HuH-7.5 (cell line): ENCODE measurements at places on chromosomes 16 and 17.

DNA sequence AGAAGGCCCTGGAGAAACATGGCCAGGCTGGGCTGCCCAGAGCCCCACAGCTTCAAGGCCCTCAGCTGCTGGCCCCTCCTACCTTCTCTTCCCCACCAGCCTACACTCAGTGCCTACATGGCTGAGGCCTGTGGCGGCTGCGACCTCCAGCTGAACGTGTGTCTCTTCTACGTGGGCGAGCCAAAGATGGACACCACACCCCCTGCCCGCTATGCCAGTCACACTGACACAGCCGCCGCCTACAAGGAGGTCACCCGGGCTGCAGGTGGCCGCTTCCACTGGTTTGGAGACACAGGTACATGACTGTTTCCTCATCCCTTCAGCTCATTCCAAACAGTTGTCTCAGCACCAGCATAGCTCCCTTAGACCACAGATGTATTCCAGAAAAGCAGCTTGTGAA lies 29.5 kb upstream of the SDR42E2 start:
- no peak for DNase-seq

DNA sequence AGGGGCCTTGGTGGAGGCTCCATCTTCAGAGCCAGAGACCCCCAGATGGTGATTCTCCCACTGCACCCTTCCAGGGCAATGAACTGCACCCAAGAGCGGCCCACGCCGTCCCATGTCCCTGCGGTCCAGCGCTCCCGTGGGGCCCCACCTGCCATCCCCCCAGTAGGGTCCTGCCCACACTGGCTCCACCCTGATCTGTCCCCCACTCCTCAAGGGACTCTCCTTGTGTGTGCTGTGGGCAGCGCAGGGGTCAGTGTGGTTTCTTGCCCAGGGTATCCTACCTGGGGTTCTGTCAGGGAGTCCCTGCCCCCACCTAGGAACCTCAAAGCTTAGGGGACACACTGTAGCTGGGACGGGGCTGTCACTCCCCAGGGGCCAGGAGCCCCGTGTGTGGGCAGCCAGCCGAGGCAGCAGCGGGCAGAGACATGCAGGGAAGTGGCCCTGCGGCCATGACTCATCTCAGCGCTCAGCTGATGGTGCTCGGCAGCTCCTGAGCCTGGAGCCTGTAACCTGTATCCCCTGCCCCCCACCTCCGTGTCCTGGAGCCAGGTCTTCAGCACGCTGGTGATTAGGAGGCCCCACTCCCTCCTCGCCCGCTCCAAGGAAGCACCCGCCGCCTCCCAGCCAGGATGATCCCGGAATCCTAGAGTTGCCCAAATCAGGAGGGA lies 35.7 kb upstream of the SSTR5 start:
- no peak for DNase-seq

DNA sequence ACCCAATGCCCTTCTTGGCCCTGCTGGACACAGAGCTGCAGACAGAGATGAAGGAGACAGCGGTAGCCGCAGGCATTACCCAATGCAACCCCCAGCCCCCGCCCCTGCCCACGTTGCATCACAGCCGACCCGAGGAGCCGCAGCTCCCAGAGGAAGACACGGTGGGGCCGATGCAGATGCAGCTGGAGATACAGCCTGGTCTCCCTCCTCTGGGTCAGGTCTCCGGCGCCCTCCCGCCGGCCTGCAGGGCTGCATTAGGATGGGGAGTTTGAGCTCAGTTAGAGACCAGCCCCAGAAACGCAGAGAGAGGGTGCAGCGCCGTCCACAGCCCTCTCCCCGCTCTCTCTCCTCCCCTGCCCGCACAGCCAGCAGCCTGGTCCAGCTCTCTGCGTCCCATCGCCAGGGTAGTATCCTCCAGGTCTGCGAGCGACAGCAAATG lies 19.4 kb upstream of the UBE2I start:
- no peak for DNase-seq

DNA sequence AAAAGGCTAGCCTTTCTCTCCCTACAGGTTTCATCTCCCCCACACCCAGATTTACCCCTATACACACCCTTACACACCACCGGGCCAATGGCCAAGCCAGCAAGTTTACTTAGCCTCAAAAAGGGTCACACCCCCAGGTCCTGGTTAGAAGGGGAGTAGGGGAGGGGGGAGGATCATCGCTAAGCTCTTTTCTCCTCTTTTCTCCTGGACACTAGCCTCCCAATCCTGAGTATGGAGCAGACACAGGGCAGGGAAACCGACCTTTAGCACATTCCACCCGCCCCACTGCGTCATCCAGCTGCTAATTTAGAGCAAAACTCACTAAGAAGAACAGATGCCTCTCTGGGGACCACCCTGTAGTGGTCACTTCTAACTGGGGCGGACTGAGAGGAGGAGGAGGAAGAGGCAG lies 4.4 kb downstream of the ACLY start:
- DNase-seq: no peak

- DNase-seq: no peak
Measured at GRCh38 chr17:54256401-54256929, 433.7 kb downstream of the KIF2B start.

GRCh38 chr17:82836823-82837357 lies 2.9 kb downstream of the ZNF750 start:
- no peak for DNase-seq

GRCh38 chr16:25013049-25013448 lies 2.1 kb downstream of the ARHGAP17 start:
- DNase-seq: no peak

DNA sequence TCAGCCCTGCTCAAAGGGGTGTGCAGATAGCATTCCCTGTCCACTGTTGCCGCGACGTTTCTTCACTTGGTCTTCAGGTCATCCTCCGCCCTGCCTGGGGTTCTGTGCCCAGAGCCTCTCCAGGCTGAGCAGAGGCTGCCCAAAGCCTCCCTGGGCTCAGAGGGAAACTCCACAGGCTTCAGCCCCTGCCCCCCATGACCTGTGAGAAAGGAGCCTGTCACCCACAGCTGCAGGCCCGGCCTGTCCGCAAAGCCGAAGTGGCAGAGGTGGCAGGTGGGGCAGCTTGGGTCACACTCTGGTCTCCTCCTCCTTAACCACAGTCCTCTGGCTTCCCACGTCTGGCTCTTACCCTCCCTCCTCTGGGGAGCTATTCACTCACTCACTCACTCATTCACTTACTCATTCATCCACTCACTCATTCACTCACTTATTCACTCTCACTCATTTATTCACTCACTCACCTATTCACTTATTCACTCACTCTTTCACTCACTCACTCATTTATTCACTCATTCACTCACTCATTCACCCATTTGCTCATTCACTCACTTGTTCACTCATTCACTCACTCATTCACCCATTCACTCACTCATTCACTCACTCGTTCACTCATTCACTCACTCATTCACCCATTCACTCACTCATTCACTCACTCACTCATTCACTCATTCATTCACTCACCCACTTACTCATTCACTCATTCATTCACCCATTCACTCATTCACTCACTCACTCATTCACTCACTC lies 7.1 kb upstream of the CPSF4L start:
- DNase-seq: no peak

DNA sequence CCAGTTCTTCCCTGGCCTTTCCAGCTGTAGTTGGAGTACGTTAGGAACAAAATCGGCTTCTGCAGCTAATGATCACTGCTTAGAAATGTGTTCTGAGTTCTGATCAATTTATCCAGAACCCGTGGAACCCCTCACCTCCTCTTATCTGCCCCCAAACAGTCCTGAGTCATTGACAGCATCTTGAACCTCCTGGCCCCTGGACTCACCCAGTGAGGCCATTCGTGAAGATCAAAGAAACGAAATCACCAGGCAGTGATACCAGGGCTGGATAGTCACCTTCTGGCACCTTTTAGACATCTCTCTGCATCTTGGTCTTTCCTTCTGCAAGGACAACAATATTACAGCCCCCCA lies 17.0 kb upstream of the EXOC7 start:
- no peak for DNase-seq

DNA sequence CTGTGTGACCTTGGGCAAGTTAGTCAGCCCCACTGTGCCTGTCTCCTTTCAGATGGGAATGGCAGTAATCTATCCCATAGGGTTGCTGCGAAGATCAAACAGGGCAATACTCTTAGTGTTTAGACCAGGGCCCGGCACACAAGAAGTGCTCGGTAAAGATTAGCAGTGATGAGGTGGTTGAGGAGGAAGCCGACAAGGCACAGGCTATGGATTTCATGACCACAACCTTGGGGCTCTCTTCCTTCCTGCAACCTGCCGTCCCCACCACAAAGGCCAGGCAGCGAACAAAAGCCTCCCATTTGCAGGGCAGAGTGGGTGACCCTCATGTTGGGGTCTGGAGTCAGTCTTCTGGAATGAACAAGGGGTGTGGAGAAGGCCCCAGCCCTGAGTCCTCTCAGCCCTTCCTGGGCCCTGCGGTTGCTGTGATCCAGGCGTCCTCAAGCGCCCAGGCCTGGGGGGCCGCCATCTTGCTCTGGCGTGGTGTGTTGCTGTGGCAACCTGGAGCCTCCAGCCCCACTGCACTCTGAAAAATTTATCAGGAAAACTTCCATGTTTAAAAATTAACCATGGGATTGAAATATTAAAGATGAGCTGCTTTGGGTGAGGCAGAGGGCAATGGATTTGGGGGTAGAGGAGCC lies 9.8 kb downstream of the ADAM11 start:
- DNase-seq: no peak

- DNase-seq: no peak
Measured at GRCh38 chr17:5820721-5821456, 236.6 kb upstream of the NLRP1 start.

DNA sequence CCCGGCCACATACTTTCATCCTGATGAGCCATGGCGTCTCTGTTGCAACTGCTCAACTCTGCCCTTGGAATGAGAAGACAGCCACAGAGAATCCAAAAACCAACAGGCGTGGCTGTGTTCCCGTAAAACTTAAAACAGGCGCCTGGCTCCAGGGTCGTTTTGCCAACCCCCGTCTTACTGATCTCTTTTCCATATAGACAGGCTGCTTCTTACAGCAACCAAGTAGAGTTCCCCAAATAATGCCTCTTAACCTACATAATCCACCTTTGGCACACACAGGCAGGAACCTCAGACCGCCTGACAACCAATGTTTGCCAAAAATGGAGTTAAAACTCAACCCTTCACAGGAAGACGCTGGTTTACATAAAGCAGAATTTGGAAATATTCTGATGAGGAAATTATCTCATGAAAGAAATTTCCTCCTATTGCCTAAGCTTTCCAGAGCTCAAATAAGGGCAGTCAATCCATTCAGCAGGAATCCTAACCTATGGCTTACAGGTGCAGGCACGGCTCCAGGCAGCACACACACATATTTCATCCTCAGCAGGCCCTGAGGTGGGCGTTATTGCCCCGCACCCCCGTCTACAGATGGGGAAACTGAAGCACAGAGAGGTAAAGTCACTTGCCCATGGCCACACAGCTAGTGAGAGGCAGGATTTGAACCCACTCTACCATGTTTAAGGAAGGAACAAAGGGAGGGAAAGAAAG lies 35.8 kb downstream of the LITAF start:
- no peak for DNase-seq

GRCh38 chr17:49987681-49988441 lies 7.2 kb downstream of the DLX3 start:
- DNase-seq: peak; percentile 15

- DNase-seq: no peak
Measured at GRCh38 chr16:57271867-57272495, 12.5 kb downstream of the PLLP start.

- DNase-seq: no peak
Measured at GRCh38 chr16:67183284-67183626, 508 bp downstream of the MATCAP1 start.

DNA sequence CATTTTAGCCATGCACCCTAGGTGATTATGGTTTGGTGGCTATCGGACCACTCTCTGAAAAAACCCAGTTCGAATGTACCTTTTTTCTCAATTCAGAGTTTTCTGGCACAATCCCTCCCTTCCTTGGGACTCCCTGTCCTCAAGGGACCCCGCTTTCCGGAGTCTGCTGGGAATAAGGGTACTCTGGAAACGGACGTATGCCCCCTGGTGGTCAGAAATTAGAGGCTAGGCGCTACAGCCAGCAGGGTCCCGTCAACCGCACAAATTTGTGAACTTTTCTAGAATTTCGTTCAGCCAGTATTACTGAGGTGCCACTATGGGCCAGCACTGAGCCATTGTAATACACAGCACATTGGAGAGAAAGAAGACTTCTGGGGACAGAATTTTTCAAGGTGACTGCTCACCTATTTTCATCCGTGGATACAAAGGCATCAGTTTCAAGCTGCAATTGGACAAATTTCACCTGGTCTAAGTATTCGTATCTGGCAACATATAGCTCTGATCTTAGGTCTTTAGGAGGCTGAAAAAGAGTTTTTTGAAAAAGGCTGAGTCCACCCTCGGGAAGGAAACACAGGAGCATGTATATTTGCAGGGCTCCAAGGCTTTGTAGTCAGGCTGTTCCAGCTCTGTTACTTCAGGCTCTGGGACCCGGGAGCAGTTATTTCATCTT lies 27.1 kb upstream of the CRYBA1 start:
- DNase-seq: peak; percentile 87

GRCh38 chr17:2214929-2215615 lies 88.5 kb downstream of the SMG6 start:
- DNase-seq: no peak

DNA sequence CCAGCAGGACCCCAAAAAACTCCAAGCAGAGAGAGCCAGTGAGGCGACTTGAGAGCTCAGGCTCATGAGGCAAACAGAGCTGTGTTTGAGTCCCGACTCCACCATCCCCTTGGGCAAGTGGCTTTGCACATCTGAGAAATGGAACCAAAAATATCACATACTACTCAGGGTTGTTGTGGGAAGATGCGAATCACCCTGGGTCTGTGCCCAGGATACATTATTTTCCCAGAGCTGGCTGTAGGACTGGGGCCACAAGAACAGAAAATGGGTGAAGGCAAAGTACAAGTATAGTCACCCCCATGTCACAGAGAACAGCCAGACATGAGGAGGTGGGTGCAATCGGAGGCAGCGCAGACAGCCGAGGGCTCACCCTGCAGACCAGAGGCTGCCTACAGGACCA lies 127.3 kb downstream of the GAS7 start:
- no peak for DNase-seq

GRCh38 chr16:88634994-88635670 lies 3.2 kb upstream of the IL17C start:
- DNase-seq: no peak

GRCh38 chr16:11320170-11320569 lies 25.1 kb upstream of the RMI2 start:
- no peak for DNase-seq

GRCh38 chr17:40864661-40865390 lies 2.2 kb downstream of the KRT12 start:
- DNase-seq: no peak

DNA sequence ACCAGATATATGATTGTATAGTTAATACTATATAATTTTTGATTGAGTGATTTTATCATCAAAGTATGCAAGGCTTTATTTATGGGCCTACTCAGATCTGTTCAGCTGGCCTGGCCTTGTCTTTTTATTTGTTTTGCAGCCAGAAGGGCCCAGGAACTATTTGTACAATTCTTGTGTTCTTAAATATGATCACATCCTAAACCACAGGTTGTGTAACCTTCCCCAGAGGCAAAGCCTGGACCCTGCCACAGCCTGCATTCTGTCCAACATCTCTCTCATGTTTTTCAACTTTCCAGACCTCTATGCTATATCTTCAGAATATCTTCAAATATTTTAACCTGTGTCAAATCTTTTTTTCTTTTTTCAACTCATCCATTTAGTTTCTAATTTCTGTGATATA lies 410.4 kb upstream of the MON1B start:
- peak; percentile 11 for DNase-seq
